Central memory CD4-positive, alpha-beta T cell (primary cell): ENCODE measurements at places on chromosomes 2 and 18.

DNA sequence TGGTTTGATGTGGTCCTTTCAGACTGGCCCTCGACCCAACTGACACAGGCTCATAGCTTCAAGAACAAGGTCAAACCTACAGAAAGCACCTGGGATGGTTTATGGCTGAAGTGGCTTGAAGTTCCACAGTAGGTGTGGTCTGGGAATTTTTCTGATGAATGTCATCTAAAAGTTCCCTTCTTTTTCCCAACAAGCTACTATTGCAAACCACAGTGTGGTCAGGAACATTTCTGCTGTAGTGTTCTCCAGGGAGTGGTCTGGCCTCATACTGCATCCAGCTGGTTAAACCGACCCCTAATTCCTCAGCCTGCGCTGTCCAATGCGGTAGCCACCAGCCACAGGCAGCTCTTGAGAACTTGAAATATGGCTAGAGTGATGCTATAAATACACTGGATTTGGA is 92.7 kb downstream of the FAM124B start:
- no peak for DNase-seq

DNA sequence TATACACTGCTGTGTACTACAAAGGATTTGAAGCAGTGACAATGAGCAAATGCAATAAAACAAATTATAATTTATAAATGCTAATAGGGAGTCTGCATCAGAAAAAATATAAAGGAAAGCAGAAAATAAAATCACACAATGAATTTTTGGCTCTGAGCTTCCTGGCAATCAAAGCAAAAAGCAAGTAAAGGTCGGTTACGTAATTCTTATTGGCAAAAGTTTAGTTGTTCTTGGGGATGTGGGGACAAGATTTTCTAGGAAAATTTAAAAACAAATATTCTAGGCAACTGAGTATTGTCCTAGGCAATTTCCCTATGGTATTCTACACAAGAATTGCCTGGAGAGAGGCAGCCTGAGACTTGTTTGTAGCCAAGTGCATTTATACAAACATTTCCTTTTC is 1.8 kb downstream of the ORC2 start:
- no peak for DNase-seq

GRCh38 chr18:6666012-6666685 is 63.4 kb upstream of the ARHGAP28 start:
- DNase-seq, result no peak

DNA sequence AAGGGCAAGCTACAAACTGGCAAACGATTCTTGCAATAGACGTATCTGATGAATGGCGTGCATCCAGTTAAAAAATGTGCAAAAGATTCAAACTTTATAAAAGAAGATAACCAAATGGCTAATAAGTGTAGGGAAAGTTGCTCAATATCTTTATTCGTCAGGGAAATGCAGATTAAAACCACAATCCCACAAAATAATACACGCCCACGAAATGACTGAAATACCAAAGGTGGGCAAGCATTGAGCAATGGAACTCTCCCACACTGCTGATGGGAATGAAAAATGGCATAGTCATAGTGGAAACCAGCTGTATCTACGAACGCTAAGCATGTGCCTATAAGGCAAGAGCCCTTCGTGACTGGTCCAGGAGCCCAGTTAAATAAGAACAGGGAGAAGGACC is 168.6 kb upstream of the SIX2 start:
- DNase-seq, result no peak

GRCh38 chr2:84959095-84959565 is 11.8 kb upstream of the KCMF1 start:
- no peak for DNase-seq

DNA sequence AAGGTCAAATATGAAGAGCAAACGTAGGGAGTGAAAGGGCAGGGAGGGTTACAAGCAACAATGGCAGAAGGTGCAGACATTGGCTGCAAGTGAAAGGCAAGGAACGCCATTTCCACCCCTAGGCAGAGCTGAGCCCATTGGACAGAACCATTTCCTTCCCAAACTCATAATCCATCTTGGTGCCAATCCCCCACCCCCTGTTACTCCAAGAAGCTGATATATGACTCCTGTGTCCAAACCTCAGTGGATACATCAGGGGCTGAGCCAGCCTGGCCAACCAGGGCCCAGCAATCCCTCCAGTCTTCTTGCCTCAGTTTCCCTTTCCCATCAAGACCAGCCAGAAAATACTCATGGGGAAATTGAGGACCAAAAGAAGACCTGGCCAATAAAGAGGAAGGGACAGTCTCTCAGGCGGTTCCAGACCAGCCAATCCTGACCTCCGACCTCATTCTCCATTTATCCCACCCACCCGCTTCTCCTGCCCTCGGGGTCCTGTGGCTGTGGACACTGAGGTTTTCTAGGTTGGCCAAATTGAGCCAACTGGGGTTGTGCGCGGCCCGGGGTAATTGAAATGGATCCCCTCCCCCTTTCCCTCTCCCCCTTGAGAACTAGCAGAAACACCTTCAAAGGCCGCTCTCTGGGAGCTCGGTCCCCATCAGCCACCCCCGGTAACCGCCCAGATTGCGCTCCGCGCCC is 24.8 kb downstream of the TNS1 start:
- DNase-seq, result no peak

DNA sequence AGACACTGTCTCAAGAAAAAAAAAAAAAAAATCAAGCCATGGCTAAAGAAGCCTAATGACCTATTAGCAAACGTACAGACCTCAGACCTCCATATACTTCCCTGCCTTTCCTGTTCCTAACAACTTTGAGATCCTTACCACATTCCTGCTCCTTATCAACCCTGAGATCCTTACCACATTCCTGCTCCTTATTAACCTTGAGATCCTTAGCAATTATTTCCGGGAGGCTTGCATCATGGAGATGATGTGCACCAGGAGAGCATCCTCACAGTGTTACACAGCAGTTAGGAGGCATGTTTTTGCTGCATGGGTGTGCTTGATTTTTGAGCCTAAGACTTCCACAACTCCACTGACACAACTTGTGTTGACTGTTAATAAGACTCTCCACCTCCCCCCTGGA is 54.6 kb upstream of the RASGRP3 start:
- DNase-seq, result no peak

GRCh38 chr2:77372636-77373035 is 149.5 kb downstream of the LRRTM4 start:
- DNase-seq, result no peak

DNA sequence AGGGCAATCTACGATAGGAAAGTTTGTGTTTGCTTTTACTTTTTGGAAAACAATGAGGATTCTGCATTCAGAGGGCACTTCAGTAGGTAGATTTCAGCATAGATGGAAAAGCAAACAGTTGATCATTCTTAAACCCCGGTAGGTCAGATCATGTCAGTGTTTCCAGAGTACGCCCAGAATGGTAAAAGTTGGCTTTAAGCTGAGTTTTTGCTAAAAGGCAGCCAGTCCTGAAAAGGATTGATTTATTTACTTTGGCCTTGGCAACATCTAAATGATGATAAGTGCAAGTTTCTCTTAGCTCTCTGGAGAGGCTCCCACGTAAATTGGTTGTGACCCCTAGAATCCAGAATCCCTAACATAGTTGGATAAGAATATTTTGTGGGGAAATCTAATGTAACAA is 168.0 kb downstream of the DIS3L2 start:
- DNase-seq, result no peak

DNA sequence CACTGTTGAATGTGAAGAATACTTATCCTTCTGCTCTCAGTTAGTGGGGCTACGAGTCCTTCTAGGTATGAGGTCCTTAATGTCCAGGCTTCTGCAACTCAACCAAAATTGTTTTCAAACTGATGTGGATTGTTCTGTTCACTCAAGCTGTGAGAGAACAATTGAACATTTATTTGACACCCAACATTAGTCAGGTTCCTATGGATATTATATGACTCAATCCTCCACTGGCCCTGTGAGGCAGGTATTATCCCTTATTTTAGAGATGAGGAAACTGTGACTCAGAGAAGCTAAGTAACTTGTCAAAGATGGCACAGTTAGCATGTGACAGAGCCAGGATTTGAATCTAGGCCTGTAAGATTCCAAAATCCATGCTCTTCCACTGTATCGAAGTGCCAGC is 1.2 kb upstream of the LYG2 start:
- DNase-seq, result no peak

GRCh38 chr2:6342273-6342920 is 523.3 kb downstream of the CMPK2 start:
- DNase-seq, result no peak

DNA sequence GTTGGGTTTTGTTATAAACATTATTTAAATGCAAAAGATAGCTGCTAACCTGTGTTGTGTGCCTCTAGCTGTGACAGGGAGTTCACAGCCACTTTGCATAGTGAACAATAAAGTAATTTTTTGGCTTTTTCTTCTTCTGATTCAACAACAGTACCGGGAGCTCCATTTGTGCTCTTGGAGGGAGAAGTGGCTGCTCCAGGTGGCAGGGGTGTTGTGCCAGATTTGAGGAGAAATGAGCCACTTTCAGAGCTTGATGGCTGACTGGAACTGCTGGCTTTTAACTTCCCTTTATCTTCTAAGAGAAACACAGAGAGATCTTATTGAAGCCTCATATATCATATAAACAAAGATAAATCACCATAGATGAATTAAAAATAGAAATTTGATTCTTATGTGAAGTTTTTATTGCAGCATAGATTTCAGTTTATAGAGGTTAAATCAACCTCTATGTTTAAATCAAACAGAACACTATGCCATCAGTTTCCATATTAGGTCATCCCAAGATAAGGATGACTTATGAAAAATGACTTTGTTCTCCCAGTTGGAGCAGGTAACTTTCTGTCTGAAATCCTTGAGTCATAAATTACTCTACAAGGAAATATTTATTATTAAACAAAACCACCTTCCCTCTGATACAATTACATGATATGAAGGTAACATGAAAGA is 182.0 kb upstream of the SESTD1 start:
- no peak for DNase-seq

DNA sequence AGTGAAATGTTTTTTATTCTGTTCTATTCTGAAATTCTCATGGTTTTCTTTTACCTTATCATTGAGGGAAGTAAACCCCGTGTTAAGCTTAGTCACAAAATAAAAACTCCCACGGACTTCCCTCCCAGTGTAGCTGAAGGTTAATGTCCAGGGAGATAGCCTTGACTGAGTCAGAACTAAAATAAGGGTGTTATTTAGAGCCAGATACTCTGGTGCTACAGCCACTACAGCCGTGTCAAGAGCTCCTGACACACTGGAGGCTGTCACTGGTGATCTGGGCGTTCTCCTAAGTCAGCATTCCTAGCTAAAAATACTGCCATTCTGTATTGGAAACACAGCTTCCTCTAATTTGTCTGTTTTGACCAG is 82.0 kb upstream of the RANBP2 start:
- no peak for DNase-seq

DNA sequence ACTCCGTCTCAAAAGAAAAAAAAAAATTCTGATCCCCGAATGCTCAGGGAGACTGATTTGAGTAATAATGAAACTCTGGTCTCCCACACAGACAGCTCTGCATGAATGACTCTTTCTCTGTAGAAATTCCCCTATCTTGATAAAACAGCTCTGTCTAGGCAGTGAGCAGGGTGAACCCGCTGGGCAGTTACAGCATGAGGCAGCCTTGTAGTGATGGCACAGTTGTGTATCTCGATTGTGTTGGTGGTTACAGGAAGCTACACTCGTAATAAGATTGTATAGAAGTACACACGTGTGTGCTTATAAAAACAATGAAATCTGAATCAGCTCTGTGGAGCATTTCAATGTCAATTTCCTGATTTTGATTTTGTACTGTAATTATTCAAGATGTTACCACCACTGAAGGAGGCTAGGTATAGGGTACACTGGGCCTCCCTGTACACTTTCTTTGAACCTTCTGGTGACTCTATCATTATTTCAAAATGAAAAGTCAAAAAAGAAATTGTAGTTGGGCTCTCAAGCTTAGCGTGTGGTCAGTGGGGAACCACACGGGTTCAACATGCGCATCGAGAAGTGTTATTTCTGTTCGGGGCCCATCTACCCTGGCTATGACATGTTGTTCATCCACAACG is 34.9 kb upstream of the ATP8B1 start:
- no peak for DNase-seq

- DNase-seq, result no peak
These were observed 647 bp downstream of the CCDC121 start for GRCh38 chr2:27627963-27628766.

- no peak for DNase-seq
These were observed 710 bp downstream of the SEC11C start for GRCh38 chr18:59140302-59140885.

- DNase-seq, result no peak
These were observed 677.0 kb upstream of the FANCL start for GRCh38 chr2:58918141-58918540.

- no peak for DNase-seq
These were observed 37.4 kb downstream of the SH3BP4 start for GRCh38 chr2:234989183-234989701.

DNA sequence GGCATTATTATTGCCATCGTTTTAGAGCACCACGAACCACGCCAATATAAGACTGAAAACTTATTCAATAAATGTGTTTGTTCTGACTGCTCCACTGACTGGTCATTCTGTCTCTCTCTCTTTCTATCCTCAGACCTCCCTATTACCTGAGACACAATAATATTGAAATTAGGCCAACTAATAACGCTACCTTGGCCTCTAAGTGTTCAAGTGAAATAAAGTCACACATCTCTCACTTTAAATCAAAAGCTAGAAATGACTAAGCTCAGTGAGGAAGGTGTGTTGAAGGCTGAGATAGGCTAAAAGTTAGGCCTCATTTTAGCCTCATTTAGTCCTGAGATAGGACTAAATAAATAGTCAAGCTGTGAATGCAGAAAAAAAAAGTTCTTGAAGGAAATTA is 38.8 kb downstream of the G6PC2 start:
- DNase-seq, result no peak

- no peak for DNase-seq
These were observed 505.0 kb upstream of the ID2 start for GRCh38 chr2:8176887-8177286.

GRCh38 chr18:32301976-32302743 is 112.3 kb downstream of the MEP1B start:
- no peak for DNase-seq

- DNase-seq, result no peak
These were observed 266.8 kb upstream of the LYPD1 start for GRCh38 chr2:132936791-132937190.

- no peak for DNase-seq
These were observed 64.6 kb upstream of the CNGA3 start for GRCh38 chr2:98281607-98282006.

GRCh38 chr18:77250501-77250925 is 865 bp downstream of the GALR1 start:
- DNase-seq, result no peak

GRCh38 chr2:27973592-27973991 is 83.1 kb downstream of the BABAM2 start:
- no peak for DNase-seq

DNA sequence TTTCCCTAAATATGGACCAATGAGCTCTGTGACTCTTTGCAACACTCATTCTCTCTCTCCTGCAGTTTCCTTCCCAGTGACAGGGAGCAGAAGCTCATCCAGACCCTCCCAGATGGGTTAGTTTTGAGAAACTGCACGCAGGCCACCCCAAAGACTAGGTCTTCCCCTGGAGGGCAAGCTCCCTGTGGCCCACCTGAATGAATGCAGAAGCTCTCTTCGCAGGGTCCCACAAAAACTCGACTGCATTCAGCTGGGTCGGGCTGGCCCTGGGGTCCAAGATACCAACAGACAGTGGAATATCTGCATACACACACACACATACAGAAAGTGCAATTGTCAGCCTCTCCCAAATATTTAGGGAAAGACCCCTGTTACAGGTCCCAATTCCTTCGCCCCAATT is 37.0 kb downstream of the TFCP2L1 start:
- no peak for DNase-seq

GRCh38 chr18:54358495-54359040 is 862 bp downstream of the C18orf54 start:
- DNase-seq, result no peak

GRCh38 chr2:143705108-143705707 is 576.0 kb downstream of the ARHGAP15 start:
- DNase-seq, result no peak

- no peak for DNase-seq
These were observed 122.8 kb upstream of the COL5A2 start for GRCh38 chr2:189302274-189302948.
